ENCODE measurements at places on chromosomes 2 and 18.

- no peak for DNase-seq
These were observed 7.7 kb downstream of the PSD4 start for GRCh38 chr2:113181258-113182051.

GRCh38 chr2:236073867-236074655 lies 94.1 kb downstream of the GBX2 start:
- DNase-seq = no peak

GRCh38 chr2:212626371-212626918 lies 87.8 kb upstream of the ERBB4 start:
- no peak for DNase-seq

GRCh38 chr18:62325806-62326645 lies 916 bp downstream of the TNFRSF11A start:
- DNase-seq = no peak

GRCh38 chr2:19362755-19363473 lies 4.5 kb upstream of the OSR1 start:
- DNase-seq = no peak

GRCh38 chr2:20221555-20221973 lies 3.4 kb downstream of the SDC1 start:
- no peak for DNase-seq
